Pulmonary artery endothelial cell (primary cell): ENCODE measurements at places on chromosomes 3 and 15.

- no peak for DNase-seq
These were observed 82.7 kb downstream of the GPR156 start for GRCh38 chr3:120202363-120202762.

- no peak for DNase-seq
These were observed 4.5 kb downstream of the OR5K2 start for GRCh38 chr3:98501863-98502576.

DNA sequence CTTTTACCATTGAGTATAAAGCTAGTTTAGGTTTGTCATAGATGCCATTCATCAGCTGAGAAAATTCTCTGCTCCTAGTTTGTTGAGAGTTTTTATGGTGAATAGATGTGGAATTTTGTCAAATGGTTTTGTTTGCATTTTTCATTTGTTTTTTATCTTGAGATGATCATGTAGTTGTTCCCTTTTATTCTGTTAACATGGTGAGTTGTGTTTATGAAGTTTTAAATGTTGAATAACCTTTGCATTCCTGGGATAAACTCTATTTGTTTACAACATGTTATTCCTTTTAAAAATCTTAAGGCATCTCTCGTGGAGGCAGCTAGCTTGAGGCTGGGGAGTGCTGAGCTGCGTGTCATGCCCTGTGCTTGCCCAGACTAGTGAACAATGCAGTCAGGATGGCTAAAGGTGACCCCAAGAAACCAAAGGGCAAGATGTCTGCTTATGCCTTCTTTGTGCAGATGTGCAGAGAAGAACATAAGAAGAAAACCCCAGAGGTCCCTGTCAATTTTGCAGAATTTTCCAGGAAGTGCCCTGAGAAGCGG lies 48.5 kb downstream of the ANAPC13 start:
- no peak for DNase-seq

DNA sequence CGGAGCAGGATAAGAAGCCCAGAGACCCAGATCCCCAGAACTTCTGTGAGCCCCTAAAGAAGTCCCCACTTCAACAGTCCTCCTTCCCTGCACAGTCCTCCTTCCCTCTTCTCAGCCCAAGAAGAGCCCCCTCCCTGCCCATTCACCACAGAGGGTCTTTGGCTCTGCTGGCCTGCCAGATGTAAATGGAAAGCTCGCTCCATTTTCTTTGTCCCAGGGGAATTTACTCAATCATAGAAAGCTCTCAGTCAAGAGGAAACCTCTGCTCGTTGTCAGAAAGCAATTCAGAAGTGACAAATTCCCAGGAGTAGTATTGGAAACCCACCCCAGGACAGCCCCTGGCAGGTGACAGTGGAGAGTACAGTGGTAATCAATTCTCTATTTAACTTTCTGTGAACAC lies 105.5 kb upstream of the SMAD3 start:
- DNase-seq = no peak

DNA sequence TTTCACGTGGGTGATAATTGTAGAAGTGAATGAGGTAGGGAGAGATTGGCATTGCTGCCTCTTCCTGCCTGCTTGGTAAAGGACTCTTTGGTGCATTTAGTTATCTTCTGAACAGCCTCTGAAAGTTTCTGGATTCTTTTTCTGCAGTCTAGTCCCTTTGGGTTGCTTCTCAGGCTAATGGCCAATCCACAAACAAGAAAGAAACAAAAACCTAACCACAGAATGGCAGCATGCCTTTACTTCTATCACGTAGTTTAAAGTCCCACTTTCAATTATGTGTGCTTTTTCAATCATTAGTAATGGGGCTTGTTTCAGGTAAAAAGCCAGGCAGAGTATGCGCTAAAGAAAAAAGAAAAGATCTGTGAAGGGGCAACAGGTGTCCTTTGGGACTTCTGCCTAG lies 7.4 kb downstream of the FGF12 start:
- DNase-seq = no peak

GRCh38 chr3:117726776-117727175 lies 1017.2 kb downstream of the TUSC7 start:
- DNase-seq = no peak

DNA sequence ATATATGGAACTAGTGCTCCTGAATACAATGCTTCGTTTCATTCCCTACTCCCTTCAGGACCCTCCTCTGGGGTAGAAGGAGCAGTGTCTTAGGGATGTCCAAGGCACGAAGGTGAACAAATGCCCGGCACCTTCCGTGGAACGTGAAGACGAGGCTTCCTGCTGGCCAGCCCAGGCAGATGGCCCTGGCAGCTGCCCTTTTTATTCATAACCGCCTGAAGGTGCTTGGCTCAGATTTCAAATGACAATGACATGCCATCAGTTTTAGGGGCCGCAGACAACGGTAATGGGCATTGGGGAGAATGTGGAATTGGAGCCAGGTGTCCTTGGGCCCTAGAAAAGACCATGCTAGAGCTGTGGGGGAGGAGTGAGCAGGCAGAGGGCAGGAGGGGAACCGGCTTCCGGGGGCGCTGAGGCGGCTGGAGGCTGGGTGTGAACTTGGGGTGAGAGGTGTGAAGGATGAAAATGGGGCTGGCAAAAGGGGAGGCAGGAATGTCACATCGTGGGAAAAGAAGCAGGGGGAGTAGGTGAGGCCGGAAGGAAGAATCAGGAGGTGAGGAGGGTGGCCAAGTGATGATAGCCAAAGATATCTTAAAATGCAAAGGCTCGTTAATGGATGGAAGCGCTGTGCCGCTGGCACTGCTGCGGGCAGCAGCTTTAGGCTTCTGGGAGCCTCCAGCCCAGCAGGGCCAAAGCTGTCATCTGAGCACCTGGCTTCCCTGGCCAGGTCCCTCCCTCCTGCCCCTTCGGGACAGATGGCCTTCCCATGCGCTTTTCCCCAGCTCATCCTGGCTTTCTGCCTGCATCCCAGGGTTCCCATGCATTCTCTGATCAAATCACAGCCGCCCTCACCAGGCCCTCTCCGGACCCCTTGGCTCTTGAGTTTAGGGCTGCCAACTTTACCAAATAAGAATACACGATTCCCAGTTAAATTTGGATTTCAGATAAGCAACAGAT lies 93.7 kb downstream of the TMEM266 start:
- no peak for DNase-seq

GRCh38 chr3:111729087-111729846 lies 129.8 kb upstream of the PHLDB2 start:
- DNase-seq = no peak

GRCh38 chr15:75069301-75069925 lies 46.0 kb downstream of the PPCDC start:
- no peak for DNase-seq

- DNase-seq = no peak
These were observed 259.8 kb downstream of the MAGI1 start for GRCh38 chr3:65778968-65779367.

- no peak for DNase-seq
These were observed 9.1 kb downstream of the ADAMTS17 start for GRCh38 chr15:100332721-100333120.

- DNase-seq = no peak
These were observed 2.1 kb upstream of the LIMD1 start for GRCh38 chr3:45592405-45592804.
